Activated naive CD4-positive, alpha-beta T cell treated with anti-CD3 and anti-CD28 coated beads for 36 hours (primary cell): ENCODE measurements at places on chromosomes 12 and 14.

GRCh38 chr14:53368711-53369201 is 215.6 kb upstream of the DDHD1 start:
- H3K27me3 ChIP-seq = no peaks in the 10 kb centered on the region
- no peak overlapping the region for H3K27ac ChIP-seq
- no peaks in the 10 kb centered on the region for H3K36me3 ChIP-seq
- DNase-seq = no peak
- H3K4me3 ChIP-seq = no peak overlapping the region
- no peaks in the 10 kb centered on the region for H3K4me1 ChIP-seq

GRCh38 chr14:66746316-66747006 is 238.5 kb downstream of the GPHN start:
- no peaks in the 10 kb centered on the region for H3K36me3 ChIP-seq
- H3K27me3 ChIP-seq = no peaks in the 10 kb centered on the region
- no peaks in the 10 kb centered on the region for H3K4me1 ChIP-seq
- peak; percentile 6 for DNase-seq

- no peak overlapping the region for H3K27ac ChIP-seq
- H3K36me3 ChIP-seq = no peaks in the 10 kb centered on the region
- H3K4me3 ChIP-seq = no peak overlapping the region
- DNase-seq = peak; percentile 83
Measured at GRCh38 chr12:121499929-121500793, 80.7 kb downstream of the KDM2B start.

- peak within 1 kb of the TSS; percentile 75 for H3K4me3 ChIP-seq
- H3K4me1 ChIP-seq = peaks cover 15% of the 10 kb centered on the region
- H3K27me3 ChIP-seq = peaks cover 61% of the 10 kb centered on the region
- H3K27ac ChIP-seq = no peak within 1 kb of the TSS
Measured at GRCh38 chr12:2959192-2959504, at the start of gene TEAD4. Gene TEAD4 (plus strand): TSS chr12:2959397.
